Osteoblast (primary cell): ENCODE measurements at places on chromosomes 1 and 21. TPM values are rescaled to one million over a fixed set of nuclear protein-coding genes. Genes with fewer than 3 reads are reported as not detected.

Gene OR2T35
- not detected in 2 replicates for total RNA-seq

GRCh38 chr1:39861003-39861402, 22.3 kb downstream of the TRIT1 start:
- DNase-seq: no peak

- DNase-seq: no peak
Measured at GRCh38 chr1:209416039-209416438, 167.5 kb upstream of the CAMK1G start.

DNA sequence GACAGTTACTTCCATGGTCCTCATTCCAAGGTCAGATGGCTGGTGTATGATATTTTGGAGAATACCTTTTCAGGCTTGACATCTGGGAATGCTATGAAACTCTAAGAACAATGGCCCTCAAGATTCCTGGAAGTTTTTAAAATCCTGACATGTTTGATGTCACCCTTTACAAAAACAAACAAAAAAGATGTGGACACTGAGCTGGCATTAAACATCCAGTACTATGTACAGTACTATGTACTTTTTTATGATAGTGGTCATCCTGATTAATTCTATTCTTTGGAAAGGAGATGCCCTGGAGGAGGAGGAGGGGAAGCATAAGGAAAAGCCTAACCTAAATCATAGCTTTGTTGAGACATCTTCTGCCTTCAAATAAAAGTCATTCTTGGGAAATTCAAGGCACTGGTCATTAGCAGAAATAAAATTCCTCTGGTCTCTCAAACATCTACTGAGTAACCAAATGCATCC, 235.4 kb downstream of the HMCN1 start:
- DNase-seq: no peak

- DNase-seq: peak; percentile 58
Measured at GRCh38 chr1:150981805-150982712, at the start of gene ANXA9. Gene ANXA9, plus strand, starts transcription at chr1:150982292. Its CDS starts 814 bp downstream, at chr1:150983106.
